SK-MEL-5 (cell line): ENCODE measurements at places on chromosomes 6 and 20. TPM values are rescaled to one million over a fixed set of nuclear protein-coding genes. Genes with fewer than 3 reads are reported as not detected.
A peak's percentile ranks its signal among the peaks of the same experiment; 100 is the strongest.

- no peak for DNase-seq
Measured at GRCh38 chr6:81293896-81294295, 458.6 kb downstream of the TENT5A start.

GRCh38 chr6:52691718-52692117, 20.8 kb downstream of the TMEM14A start:
- peak; percentile 32 for DNase-seq

- peak; percentile 87 for DNase-seq
Measured at GRCh38 chr20:47274401-47275108, 81.9 kb downstream of the ZMYND8 start.

- DNase-seq: no peak
Measured at GRCh38 chr20:1121429-1121828, 3.0 kb downstream of the PSMF1 start.

GRCh38 chr6:45714741-45715507, 300.7 kb downstream of the CLIC5 start:
- peak; percentile 85 for DNase-seq

- no peak for DNase-seq
Measured at GRCh38 chr6:87669051-87669450, 33.0 kb downstream of the AKIRIN2 start.

DNA sequence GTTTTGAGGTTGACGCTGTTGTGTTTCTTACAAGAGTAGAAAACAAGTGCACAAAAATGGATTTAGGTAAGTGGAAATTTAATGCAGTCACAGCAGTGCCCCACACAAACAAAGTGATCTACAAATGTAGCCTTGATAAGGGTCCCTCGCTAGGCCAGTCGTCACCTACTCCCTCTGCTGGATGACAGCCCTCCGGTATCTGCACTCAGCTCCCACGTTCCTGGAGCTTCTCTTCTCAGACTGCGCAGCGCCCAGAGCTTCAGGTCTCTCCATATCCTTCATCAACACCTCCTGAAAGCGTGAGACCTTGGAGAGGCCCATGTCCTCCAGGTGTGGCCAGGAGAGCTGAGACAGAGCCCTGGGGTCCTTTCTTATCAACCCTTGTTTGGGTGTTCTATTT, 58.3 kb upstream of the MAP3K4 start:
- DNase-seq: no peak

The MCHR2 gene
- total RNA-seq: 0.16 and 0.18 TPM in 2 replicates

The CGA gene
- 0.55 TPM in 1 of 2 replicates, not detected in the other for total RNA-seq

The TINAG gene
- not detected in 2 replicates for total RNA-seq

The CST2 gene
- not detected in 2 replicates for total RNA-seq

The PTPRT gene
- total RNA-seq: not detected in 2 replicates

The EYS gene
- 0.03 TPM in 1 of 2 replicates, not detected in the other for total RNA-seq

The ULBP3 gene
- total RNA-seq: 2.7 and 4.2 TPM in 2 replicates
